ENCODE measurements at places on chromosomes 11 and 22. TPM values are rescaled to one million over a fixed set of nuclear protein-coding genes. Genes with fewer than 3 reads are reported as not detected.

Gene SAA1
- 36.6 TPM for total RNA-seq

Gene KCNJ11
- 2.0 TPM for total RNA-seq

Gene FXYD2
- not detected for total RNA-seq

Gene LARGE2
- total RNA-seq = 30.1 TPM

Gene OR52A1
- total RNA-seq = not detected

Gene RBMXL2
- total RNA-seq = not detected

Gene NCF4
- total RNA-seq = 2.6 TPM

Gene OR51F1
- not detected for total RNA-seq

Gene IGLL1
- total RNA-seq = not detected

Gene FGF3
- not detected for total RNA-seq

Gene PRODH
- 109 TPM for total RNA-seq

Gene OR56A1
- 0.12 TPM for total RNA-seq

- no peak for DNase-seq
Observed at GRCh38 chr11:75969626-75970308, 154.8 kb downstream of the UVRAG start.

GRCh38 chr11:32307913-32308312 lies 127.4 kb downstream of the WT1 start:
- DNase-seq = no peak

GRCh38 chr11:83272627-83273026 lies 13.5 kb downstream of the CCDC90B start:
- no peak for DNase-seq

DNA sequence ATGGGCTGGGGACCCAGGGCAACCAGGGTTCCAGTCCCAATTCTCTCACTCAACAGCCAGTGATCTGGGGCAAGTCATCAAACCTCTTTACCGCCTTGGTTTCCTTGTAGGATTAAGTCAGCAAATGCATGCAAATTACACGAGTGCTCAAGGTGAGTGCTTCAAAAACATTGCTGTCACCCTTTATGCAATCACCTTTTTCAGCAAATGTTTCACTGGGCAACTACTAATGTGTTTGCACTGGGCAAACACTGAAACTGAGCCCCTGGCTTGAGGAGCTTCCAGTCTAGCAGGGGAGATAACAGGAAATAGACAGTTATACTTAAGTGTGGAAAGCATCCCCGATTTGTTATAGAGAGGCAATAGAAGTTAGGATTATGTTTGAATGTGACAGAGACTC lies 37.7 kb upstream of the DMC1 start:
- DNase-seq = no peak

DNA sequence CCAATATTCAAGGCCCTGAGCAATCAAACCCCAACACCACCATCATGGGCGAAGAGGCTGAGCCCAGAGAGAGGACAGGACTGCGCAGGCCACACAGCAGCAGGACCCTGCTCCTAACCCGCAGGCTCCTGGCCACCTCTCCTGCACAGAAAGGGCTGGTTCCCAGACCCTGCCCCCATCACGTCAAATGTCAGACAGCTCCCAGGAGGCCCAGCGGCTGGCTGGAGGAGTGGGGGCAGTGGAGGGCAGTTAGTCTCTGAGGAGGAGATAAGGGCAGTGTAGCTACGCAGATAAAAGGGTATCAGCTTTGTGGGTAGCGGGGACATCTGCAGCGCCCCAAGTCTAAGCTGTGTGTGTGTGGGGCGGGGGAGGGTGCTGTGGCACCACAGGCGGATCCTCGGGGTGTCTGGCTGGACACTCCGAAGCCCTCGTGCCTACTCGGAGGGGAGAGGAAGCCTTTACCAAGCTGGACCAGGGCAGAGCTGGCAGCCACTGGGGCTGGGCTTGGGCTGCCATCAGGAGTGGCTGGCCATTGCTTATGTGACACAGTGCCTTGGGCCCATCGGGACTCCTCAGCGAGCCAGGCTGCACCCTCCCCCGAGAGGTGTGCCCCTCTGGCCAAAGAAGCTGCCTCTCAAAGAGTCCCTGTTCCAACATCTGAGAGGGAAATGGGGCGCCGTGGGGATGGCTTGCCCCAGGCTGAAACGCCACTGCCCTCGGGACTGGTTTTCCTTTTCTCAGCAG lies 21.5 kb downstream of the FADS3 start:
- DNase-seq = no peak

GRCh38 chr11:27228232-27228905 lies 134.6 kb downstream of the CCDC34 start:
- no peak for DNase-seq

GRCh38 chr11:130721023-130721681 lies 195.1 kb downstream of the SNX19 start:
- no peak for DNase-seq

GRCh38 chr22:19497245-19497644 lies 17.5 kb downstream of the CDC45 start:
- no peak for DNase-seq

DNA sequence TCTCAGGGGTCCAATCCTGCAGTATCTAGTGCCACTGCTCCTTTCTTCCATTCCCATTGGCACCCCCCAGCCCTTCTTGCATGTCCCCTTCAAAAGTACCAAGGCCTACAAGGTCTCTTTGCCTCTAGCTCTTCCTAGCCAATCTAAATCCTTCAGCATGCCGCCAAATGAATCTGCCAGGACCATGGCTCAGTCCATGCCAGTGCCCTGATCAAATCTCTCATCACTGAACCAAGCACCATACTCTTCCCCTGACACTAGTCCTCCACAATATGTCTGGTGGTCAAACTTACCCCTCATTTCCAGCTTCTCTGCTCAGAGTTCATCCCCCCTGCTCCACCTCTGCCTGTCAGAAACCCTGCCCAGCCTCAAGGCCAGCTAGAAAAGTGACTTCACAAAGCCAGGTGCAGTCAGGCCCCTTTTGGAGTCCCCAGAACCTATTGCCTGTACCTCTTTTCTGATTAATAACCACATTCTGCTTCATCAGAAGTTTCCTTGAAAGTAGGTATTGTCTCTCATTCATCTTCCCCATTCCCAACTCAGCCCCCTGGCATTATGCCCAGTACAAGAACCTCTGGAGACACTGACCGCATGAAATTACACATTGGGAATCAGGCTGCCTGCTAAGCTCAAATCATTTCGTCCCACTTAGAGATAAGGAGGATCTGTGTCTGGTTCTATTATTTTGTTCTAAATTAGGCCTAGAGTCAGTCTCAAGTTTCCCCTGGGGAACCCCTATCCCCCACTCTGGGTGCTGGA lies 11.4 kb downstream of the FEN1 start:
- no peak for DNase-seq

DNA sequence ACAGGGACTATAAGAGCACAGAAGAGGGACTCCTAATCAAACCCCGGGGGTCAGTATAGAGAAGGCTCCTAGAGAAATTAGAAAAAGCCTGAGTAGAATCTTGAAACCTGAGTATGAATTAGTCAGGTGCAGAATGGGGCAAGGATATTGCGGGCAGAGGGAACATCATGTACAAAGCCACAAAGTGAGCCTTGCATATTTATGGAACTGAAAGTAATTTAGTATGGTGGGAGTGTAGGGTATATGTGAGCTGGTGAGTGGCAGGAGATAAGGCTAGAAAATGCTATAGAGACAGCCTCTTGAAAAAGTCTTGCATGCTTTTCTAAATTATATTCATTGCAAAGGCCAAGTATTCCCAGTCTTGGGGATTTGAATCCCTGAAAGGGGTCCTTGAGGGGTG lies 93.7 kb downstream of the STIM1 start:
- DNase-seq = no peak

- DNase-seq = no peak
Observed at GRCh38 chr11:11808992-11809615, 32.7 kb upstream of the USP47 start.

- DNase-seq = no peak
Observed at GRCh38 chr11:24622262-24622661, 125.4 kb downstream of the LUZP2 start.

GRCh38 chr11:6670202-6670830 lies 12.8 kb downstream of the MRPL17 start:
- no peak for DNase-seq

DNA sequence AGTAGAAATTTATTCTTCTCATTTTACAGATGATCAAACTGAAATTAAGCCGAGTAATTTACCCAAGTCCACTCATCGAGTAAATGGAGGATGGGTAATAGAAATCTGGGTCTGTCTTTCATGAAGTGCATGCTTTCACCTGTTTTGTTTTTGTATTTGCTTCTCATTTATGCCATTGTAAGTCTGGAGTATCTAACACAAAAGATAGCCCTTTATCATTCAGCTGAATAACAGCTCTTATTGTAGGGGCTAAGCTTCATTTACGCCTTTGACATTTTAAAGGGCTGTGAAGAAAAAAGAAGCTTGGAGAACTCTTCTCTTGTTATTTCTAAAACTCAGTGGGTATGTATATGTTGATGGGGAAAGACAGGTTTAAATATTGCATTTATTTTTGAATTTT lies 1196.2 kb upstream of the TENM4 start:
- no peak for DNase-seq

GRCh38 chr22:47083379-47083986 lies 321.0 kb downstream of the TBC1D22A start:
- no peak for DNase-seq

- DNase-seq = no peak
Observed at GRCh38 chr11:116309446-116309845, 463.3 kb downstream of the BUD13 start.

DNA sequence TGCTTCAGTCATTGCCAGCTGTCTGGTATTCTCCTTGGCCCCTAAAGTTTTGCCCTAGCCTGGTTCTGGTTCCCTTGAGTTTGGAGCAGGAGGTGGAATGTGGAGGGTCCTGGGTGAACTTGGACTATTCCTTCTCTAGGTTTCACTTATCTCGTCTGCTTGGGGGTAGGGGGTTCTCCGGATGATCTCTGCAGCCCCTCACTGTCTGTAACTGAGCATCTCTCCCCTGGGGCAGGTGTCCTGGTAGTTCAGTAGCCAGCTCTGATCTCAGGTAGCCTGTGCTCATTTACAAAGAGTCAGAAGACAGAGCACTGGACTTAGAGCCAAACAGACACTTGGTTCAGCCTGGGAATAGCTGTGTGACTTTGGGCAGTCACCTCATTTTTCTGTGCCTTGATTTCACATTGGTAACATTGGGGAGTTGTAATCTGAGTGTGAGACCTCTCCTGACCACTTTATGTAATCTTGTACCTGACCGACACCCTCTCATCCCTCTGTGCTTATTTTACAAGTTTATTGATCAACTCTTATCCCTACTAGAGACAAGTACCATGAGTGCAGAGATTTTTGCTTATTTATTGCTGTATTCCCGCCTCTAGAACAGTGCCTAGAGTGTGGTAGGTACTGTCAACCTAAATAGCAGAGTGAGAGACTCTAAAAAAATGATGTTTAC lies 804 bp downstream of the CCDC134 start:
- DNase-seq = no peak

DNA sequence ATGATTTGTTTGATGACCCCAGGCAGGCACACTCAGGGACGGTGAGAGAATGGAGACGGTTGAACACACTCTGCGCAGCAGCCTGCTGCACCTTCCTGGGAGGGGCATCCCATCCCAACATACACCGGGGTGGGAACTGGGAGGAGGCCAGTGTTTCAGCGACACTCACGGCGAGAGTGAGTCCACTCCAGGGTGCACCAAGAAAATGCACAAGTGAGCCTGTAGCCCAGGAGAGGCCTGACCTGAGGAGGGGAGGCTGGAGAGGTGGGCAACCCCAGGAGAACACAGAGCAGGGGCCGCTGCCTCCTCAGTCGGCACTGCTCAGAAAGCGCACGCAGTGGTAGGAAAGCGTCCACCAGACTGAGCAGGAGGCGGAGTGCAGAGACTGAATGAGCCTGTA lies 54.5 kb downstream of the IGF2 start:
- DNase-seq = no peak

DNA sequence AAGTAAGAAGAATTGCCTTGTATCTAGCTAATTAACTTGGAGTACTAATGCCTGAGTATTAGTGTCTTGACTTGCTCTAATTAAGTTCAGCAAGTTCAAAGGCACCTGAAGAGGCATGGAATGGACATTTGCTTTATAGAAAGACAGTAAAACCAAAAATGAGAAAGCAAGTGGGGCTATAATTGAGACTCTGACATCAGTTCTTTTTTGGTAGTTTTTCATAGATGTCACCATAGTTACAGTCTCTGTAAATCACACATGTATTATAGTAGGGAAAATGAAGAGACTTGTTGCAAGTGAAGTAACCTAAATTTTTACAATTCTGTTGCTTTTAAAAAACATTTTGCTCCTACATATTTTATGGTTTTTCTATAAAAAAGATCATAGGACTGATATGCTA lies 178.0 kb downstream of the HIPK3 start:
- no peak for DNase-seq

GRCh38 chr11:82733444-82734119 lies at the start of gene FAM181B:
Gene FAM181B, minus strand, starts transcription at chr11:82733864. Its CDS starts 135 bp downstream, at chr11:82733729.
- peak; percentile 91 for DNase-seq

GRCh38 chr22:48306785-48307510 lies 1520.7 kb downstream of the BRD1 start:
- DNase-seq = peak; percentile 76

DNA sequence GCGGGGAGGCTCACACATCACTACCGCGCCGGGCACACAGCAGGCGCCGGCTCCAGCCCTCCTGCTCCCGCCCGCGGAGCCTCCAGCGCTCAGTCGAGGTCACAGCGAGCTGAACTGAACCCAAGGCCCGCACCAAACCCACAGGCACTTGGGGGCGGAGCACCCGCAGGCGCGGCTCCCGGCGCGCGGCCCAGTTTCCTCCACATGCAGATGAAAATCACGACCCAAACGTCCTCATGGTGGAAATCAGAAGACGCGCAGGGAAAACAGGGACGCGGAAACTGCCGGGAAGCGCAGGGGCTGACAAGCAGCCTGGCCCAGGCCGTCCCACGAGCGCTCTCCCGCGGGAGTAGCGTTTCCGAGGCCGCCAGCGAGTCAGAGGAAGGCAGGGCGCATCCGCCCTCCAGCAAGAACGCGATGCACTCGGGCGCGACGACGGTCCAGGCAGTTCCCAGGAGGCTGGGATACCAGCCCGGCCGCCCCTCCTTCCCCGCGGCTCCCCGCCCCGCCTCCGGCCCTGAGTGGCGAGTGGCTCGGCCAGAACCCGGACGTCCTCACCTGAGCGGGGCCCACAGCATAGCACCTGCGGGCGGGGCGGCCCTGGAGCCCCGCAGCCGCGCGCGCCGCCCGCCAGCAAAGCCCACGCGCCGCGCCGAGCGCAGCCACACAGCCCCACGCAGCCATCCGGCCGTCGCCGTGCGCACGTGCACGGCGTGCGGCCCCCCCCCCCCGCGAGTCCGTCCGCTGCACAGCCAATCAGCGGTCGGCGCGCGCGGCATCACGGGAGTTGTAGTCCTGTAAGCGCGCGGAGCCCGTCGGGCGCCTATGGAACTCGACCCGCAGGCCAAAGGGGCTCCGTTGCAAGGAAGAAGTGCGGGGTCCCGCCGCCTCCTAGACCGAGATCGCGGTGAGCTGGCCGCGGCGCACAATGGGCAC lies at the start of gene HDHD5:
Gene HDHD5 (minus strand): TSS at position 710 of the 936 bp plus-strand sequence. CDS start 26 bp downstream, at position 684.
- DNase-seq = peak; percentile 98

GRCh38 chr11:3001496-3001895 lies 9.4 kb upstream of the NAP1L4 start:
- DNase-seq = no peak

- no peak for DNase-seq
Observed at GRCh38 chr22:39341179-39341578, 8.6 kb upstream of the SYNGR1 start.

- DNase-seq = no peak
Observed at GRCh38 chr11:113952588-113952987, 22.3 kb upstream of the HTR3A start.
